ENCODE measurements at places on chromosomes 16 and 17.
A peak's percentile ranks its signal among the peaks of the same experiment; 100 is the strongest.

- DNase-seq: no peak
Observed at GRCh38 chr17:63268827-63269226, 177.3 kb downstream of the CYB561 start.

- DNase-seq: no peak
Observed at GRCh38 chr17:35088356-35088880, 24.9 kb upstream of the RFFL start.

GRCh38 chr17:80292521-80292971, 31.9 kb downstream of the RNF213 start:
- no peak for DNase-seq

- DNase-seq: no peak
Observed at GRCh38 chr16:27226476-27226875, 23.1 kb downstream of the KDM8 start.

GRCh38 chr16:26196310-26196709, 504.6 kb downstream of the HS3ST4 start:
- no peak for DNase-seq

DNA sequence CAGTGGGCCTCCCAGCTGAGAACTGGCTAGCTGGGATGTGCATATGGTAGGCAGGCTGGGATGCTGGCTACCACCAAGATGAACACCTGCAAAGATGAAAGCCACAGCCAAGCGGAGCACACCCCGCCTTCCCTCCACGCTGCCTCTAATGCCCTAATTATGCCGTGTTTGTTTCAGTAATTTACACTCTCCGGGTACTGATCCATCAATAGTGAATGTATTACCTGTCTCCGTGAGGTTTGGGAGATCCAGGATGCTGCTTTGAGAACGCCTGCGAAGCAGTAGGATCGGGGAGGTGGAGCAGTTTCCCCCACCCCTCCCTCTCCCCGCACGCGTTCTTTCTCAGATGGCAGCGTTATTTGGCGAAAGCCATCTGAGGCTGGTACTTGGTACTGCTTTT, 28.9 kb upstream of the GSE1 start:
- no peak for DNase-seq

DNA sequence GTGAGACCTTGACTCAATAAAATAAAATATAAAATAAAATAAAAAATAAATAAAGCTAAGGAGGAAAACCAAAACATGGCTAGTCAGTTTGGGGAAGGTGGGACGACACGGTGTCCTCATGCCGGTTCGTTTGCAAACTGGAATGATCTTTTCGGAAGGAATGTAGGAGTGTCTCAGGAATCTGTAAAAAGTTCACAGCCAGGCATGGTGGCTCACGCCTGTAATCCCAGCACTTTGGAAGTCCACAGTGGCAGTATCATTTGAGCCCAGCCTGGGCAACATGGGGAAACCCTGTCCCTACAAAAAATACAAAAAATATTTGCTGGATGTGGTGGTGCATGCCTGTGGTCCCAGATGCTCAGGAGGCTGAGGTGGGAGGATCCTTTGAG, 14.7 kb upstream of the RPTOR start:
- no peak for DNase-seq

- no peak for DNase-seq
Observed at GRCh38 chr17:9850151-9850550, 24.4 kb downstream of the GLP2R start.

GRCh38 chr17:17060930-17061329, 18.7 kb downstream of the MPRIP start:
- DNase-seq: no peak

DNA sequence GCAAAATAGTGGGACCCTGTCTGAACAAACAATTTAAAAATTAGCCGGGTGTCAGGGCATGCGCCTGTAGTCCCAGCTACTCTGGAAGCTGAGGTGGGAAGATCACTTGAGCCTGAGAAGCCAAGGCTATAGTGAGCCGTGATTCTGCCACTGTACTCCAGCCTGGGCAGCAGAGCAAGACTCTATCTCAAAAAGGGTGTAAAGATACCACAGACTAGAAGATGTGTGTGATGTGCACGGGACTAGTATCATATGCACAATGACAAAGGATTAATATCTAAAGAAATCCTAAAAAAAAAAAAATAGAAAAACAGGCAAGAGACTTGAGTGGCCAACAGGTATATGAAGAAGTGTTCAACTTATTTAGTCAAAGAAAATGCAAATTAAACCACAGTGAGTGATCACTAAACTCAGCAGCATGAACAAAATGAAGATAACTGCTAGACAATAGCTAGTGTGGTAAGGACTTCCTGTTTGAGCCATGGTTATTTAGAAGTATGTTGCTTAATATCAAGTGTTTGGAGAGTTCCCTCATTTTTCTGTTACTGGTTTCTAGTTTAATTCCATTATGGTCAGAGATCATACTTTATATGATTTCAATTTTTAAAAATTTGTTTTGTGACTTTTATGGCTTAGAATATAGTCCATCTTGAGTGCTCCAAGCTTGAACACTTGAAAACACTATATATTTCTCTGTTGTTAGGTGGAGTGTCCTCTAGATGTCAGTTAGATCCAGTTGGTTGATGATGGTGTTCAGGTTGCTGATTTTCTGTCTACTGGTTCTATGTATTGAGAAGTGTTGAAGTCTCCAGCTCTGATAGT, 14.7 kb upstream of the SLX4 start:
- DNase-seq: no peak

- DNase-seq: no peak
Observed at GRCh38 chr16:72722552-72722951, 325.4 kb downstream of the ZFHX3 start.

DNA sequence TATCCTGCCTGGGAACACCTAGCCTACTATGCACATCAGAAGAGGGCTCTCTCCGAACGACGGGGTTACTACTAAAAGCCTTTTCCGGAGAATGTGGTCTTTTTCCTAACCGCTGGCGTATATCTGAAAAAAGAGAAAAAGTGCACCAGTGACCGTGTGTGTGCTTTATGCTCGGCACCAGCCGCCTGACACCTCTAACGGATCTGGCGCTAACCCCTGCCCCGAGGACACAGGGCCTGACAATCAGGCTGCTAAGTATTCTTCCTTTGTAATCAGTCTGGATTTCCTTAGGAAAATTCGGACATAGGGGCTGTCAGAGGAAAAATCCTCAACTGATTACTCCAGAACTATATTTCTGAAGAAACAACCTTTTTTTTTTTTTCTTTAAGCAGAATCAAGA, 13.4 kb upstream of the ITGAE start:
- DNase-seq: no peak

GRCh38 chr17:58279016-58279711, 1.6 kb downstream of the MPO start:
- DNase-seq: no peak

DNA sequence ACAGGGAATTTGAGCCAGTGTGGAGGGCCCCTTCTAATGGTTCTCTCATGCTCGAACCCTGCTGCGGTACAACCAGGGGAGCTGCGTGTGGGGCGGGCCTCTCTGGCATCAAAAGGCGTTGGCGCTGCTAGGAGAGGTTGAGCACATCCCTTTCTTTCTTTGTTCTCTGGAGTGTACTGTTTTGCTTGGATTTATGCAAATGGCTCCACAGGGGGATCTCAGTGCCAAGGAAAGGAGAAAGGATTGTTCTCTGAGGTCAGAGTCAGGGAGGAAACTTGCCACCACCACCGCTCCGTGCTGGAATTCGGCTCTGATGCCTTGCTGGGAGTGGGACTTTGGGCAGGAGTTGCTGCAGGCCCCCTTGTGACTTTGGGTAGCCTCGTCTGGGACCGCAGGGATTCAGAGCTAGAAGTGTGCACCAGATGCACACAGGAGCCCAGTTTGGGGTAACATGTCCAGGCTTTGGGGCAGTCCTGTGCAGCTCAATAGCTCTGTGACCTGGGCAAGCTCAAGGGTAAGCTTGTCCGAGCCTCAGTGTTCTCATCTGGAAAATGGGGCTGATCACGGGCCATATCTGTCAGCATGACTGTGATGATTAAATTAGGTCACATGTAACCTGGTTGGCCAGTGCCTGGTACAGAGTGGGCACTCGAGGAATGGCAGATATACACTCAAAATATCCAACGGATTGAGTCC, 353.0 kb upstream of the EEF2KMT start:
- no peak for DNase-seq

GRCh38 chr16:82628088-82628423, 1.3 kb downstream of the CDH13 start:
- no peak for DNase-seq

DNA sequence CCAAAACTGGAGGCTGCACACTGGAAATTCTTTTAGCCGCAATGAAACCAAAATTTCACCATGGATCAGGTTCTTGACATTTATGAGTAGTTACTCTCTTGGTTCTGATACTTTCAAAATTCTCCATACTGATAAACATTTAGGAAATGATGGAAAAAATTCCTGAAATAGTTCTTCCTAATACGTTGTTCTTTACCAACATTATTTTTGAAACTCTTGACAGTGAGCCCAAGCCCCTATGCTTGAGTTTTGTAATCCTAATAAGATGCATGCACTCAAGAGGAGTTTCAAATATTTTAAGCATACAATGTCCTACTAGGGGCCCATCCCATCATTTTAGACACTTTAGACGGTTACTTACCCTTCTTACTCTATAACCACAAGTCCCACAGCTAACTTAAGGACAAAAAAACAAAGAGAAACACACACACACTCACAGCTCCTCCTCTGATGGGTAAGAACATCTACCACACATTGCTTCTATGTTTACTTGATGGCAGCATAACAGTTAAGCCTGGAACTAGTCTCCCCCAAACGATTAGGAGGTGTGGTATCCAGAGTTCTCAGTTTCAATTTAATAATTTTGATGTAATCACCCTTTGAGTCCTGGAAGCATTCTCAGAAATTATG, 3.7 kb downstream of the VEZF1 start:
- DNase-seq: no peak

DNA sequence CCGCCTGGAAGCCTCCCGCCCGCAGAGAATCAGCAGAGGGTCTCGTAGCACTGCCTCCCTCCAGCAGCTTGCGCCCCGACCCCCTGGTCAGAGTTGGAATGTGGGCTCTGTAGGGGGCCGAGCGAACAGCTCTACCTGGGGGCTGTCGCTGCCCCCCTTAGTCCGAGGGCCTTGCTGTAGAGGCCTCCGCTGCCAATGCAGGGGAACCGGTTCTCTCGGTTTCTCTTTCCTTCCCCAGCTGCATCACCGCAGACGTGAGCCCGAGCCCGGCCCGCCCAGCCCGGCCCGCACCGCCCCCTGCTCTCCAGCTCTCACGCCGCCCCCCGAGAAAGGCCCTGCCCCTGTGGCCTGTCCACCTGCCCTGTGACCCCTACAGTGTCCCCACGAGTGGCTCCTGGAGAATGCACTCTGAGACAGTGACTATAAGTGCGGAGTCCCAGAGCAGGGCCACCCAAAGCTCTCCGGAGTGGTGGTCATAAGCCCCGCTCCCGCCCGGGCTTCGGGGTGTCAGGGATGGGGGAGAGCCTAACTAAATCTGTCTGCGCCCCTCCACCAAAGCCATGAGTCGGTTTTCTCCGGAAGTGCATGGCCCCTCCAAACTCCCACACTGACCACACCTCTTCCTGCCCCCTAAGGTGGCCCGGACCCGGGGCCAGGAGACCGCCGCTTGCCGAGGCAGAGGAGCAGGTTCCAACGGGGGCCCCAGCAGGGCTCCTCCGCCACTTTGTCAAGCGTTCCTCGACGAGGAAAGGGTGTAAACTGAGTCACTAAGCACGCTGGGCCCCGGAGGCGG, 1.7 kb downstream of the ARHGAP27 start:
- DNase-seq: peak; percentile 32

DNA sequence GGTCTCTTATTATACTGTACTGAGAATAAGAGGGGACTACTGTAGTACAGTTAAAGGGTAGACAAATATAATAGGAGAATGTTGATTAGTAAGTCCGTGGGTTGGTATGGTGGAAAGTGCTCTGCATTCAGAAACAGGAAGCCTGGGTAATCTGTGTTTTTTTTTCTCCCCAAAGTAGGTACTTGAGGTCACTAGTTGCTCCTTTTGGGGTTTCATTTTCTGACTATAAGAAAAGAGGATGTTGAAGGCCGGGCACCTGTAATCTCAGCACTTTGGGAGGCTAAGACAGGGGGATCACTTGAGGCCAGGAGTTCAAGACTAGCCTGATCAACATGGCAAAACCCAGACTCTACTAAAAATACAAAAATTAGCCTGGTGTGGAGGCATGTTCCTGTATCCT, 42.0 kb upstream of the MMD start:
- no peak for DNase-seq

GRCh38 chr16:50384500-50385135, 15.8 kb upstream of the BRD7 start:
- no peak for DNase-seq

GRCh38 chr17:46154151-46154816, 38.9 kb downstream of the KANSL1 start:
- DNase-seq: no peak

- DNase-seq: peak; percentile 73
Observed at GRCh38 chr16:30395155-30395991, at the start of gene ZNF48. TSS of gene ZNF48 (plus strand) at chr16:30395420. CDS start at chr16:30395795, 375 bp downstream.

GRCh38 chr17:37054894-37055293, 106.1 kb downstream of the AATF start:
- DNase-seq: no peak

GRCh38 chr16:14095883-14096551, 24.9 kb downstream of the MRTFB start:
- DNase-seq: no peak

DNA sequence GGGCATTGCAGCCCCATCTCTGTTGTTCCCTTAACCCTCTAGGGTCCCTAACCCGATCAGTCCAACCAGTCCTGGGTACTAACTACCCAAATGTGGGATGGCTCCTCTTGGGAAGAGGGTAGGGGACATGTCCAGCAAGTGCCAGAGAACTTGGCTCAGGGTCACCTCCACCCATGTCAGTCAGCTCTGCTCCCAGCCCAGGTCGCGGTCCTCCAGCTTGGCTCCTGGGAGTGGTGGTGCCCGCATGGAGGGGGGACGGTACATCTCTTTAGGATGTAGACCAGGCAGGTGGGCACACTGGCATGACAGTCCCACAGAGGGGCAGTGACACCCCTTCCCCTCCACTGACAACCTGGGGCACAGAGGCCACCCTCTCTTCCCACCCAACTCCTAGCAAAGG, 6.0 kb downstream of the TMUB2 start:
- no peak for DNase-seq

DNA sequence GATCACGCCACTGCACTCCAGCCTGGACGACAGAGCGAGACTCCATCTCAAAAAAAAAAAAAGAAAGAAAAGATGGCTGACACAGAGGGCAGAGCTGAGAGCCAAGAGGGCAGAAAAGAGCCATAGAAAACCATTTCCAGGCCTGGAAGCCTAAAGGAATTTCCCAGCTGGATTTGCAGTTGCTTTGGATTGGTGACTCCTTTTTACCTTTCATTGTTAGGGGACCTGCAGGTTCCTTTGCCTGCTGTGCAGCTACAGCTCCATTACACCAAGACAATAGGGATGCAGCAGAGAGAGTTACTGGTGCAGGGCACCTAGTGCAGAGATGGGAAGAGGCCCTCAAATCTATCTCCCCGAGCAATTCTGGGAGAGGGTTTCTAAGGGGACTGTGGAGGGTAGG, 18.4 kb downstream of the ZNF668 start:
- DNase-seq: no peak
